ENCODE measurements at places on chromosomes 5 and 9.

DNA sequence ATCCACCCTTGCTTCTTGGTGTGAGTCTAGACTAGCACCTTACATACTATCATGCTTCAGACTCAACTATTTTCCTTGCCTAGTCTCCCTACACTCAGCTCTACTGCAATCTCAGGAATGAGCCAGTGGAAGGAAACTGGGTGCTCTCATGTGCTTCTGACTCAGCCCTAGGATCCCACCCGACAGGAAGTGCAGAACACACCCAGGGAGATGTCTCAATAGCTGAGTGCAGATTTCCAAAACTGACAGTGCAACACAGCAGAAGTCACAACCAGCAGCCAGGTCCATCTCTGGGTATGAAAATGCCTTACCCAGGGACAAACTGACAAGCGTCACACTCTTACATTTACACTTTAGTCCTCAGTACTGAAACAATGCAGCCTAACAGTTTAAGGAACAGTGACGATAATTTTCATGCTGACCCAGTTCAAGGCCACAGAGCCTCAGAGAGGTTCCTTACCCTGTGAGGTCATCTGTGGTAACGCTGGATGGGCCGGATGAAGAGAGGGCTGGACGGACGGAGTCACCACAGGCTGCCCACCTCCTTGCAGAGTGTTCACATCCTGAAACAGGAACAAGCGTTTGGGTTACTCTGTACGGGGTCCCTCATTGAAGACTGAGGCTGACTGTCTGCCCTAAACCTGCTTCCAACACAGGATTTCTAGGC lies 33.0 kb downstream of the FKBP15 start:
- no peak for DNase-seq

GRCh38 chr9:80644044-80644443 lies 1045.3 kb downstream of the TLE1 start:
- no peak for DNase-seq

- peak; percentile 45 for DNase-seq
Measured at GRCh38 chr9:33289496-33289895, 820 bp upstream of the NFX1 start.

DNA sequence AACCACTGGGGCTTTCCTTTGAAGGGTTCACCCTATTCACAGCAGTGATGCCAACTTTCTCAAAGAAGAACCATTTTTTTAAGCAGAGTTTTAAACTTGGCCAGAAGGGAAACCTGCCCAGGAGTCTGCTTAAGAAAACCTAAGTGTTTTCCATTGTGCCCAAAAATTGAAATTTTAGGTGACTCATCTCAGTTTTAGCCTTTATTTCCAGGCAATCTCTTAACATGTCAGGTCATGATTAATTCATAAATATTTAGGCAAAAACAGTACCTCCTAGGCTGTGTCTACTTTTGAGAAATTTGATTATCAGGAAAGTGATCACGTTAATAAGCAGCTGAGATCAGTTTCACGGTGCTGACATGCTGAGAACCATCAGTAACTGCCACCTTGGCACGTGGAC lies 61.9 kb downstream of the TLE1 start:
- no peak for DNase-seq

GRCh38 chr5:50325237-50325832 lies 115.8 kb downstream of the EMB start:
- no peak for DNase-seq

GRCh38 chr5:163565931-163566608 lies 60.7 kb downstream of the MAT2B start:
- DNase-seq: peak; percentile 24

DNA sequence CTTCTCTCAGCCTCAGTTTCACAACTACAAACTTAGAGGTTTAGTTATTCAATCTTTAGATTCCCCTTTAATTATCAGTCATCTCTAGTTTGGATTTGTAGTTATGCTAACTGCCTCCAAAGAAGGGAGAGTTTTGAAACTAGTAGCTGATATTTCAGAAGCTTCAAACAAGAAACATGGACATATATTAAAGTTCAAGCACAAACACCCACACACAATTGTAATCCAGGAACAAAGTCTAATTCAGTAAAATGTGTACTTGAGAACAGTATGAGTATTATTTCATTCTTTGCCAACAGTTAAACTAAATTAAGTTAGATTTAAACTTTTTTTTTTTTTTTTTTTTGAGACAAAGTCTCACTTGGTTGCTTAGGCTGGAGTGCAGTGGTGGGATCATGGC lies 71.2 kb upstream of the ABCA1 start:
- no peak for DNase-seq

DNA sequence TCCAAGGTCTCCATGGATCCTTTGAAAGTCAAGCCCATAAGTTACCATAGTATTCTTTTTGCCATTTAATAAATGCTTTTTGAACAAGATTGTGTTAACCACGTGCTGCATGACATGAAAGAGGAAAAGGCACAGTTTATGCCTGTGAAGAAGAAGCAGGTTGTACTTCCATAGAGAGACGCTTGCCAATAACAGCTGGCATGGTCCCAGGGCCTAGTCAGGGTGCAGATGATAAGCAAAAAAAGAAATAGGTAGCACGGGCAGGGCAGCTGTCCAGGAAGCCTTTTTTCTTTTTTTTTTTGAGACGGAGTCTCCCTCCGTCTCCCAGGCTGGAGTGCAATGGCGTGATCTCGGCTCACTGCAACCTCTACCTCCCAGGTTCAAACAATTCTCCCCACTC lies 71.8 kb upstream of the CLINT1 start:
- no peak for DNase-seq

GRCh38 chr5:174972291-174972690 lies 247.9 kb downstream of the MSX2 start:
- DNase-seq: no peak

GRCh38 chr5:77305222-77305846 lies 94.9 kb downstream of the PDE8B start:
- DNase-seq: no peak

DNA sequence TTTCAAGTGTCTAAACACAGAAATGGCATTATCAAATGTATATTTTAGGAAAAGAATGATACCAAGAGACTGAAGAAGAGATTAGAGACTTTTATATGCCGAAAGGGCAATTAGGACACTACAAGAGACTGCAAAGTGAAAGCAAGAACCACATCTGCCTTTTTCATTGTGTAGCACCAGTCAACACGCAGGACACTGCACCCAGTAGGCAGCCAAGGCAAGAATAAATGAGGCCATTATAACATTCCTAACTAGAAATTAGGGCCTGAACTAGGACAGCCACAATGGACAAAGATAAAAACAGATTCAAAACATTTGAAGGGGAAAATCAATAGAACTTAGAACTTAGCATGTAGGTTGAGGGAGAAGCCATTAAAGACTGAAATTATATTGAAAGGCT lies 10.8 kb downstream of the CETN3 start:
- DNase-seq: no peak

GRCh38 chr9:137694962-137695875 lies 76.4 kb downstream of the EHMT1 start:
- DNase-seq: no peak

DNA sequence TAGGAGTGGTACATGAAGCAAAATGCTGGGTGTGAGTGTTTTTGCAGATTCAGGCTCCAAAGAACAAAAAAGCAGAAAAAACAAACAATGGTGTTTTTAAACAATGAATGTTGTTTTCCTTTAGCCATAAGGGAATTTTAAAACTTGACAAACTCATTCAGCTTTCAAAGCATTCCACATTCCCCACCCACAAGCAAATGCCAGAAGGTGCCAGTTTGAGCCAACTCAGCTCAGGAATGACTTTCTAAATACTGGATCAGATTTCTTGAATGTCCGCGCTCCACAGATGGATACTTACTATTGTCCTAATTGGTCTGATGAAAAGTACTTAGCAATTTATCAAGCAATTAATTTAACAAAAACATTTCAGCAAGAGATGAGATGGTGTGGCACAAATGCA lies 12.9 kb upstream of the MOB3B start:
- DNase-seq: no peak

DNA sequence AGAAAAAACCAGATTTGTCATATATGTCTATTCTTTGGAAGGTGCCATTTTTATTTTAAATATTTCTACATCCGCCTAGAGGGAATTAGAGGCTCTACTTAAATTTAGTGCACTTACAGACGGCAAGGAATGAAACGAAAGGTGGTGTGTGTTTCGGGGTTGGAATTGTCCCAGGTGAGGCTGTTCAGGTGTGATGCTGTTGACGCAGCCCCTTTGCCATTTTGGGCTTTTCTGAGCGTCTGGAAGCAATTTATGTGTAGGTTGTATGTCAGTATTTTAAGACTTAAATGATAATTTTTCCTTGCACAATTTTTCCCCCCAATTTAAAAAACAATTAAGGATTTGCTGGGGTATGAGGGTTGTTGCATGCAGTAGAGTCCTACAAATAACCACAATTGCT lies 2.0 kb downstream of the TENT4A start:
- DNase-seq: no peak

DNA sequence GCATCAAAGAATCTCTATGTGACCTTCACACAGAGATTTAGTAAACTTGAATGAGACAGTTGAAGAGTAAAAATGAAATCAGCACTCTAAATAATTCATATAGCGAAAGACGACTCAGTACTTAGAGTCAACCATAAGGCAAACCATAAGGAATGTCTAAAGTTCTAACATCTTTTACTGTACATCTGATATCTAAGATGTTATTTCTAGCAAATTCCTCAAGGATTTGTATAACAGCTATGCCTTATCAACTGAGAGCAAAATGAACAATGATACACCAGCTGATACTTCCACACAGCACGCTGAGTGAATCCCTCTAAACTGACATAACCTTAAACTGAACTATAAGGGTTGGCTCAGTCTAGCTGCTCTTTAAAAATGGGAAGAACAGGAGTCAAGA lies 760.3 kb downstream of the EFNA5 start:
- no peak for DNase-seq

DNA sequence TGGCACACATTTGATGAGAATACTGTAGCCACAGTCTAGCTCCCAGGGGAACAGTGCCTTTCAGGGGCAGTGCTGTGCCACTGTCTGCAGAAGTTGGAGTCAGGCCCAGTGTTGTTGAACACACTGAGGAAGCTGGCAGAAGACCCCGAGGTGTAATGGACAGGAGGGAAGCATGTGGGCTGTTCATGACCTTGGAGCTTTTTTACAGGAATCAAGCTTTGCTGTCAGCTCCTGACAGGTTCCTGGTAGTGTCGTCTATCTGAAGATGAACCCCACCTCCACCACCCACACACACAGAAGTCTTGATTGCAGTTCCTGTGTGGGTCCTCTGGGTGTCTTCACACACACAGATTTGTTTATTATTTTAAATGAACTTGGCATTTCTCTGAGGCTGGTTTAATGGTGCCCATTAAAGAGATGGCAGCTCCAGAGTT lies 40.3 kb upstream of the TNFAIP8 start:
- peak; percentile 67 for DNase-seq

DNA sequence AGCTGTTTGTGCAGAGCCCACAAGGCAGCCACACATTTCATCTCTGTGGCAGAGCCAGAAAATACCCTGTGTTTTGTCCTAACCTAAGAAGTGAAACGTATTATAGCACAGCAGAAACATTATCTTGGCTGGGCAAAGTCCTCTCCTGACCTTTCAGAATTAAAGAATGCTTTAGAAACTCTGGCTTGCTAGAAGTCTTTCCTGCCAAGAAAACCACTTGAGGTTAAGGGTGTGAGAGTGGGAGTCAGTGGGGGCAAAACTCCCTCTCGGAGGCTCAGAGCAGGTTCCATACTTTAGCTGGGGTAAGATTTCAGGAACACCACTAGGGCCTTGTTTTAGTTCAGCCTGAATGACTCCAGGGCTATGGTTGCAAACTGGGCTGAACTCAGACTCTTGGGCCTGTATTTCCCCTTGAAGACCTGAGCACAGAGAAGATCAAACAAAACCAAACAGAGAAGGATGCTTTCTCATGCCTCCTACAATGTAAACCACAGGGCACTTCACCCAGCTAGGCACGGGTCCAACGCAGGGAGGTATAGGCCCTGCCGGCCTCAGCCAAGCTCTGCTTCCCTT lies 48.0 kb downstream of the ZNF366 start:
- DNase-seq: no peak

DNA sequence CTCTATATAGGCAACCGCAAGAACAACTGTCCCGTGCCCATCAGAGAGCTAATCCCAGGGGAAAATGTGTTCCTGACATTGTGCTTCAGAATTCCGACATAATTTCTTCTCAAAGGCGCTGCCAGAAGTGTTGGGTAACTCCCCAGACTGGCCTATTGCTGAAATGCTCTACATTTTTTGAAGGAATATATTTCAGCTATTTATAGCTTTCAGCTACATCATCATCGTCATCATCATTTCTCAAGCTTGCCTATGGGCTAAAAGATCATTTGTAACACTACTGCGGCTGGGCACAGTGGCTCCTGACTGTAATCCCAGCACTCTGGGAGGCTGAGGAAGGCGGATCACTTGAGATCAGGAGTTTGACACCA lies 49.7 kb downstream of the MYO10 start:
- DNase-seq: no peak

- DNase-seq: no peak
Measured at GRCh38 chr5:168365581-168366081, 74.2 kb downstream of the WWC1 start.

GRCh38 chr5:92703976-92704375 lies 877.0 kb downstream of the NR2F1-AS1 start:
- DNase-seq: no peak

DNA sequence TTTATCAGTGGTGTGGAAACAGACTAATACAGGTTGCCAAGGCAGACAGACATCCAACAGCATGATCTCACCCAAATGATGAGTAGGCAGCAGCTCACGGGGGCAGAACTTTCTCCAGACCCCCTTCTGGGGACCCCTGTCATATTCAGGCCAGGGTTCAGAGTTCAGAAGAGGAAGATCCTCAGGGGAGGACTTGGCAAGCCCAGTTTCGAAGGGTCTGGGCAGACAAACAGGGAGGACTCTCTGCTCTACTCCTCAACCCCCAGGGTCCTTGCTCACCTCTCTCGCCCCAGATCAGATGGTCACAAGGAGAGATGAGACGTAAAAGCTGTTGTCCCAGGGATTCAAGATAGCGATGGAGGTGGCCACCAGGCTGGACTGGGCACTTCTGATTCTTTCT lies 215.1 kb upstream of the MVB12B start:
- DNase-seq: no peak

- no peak for DNase-seq
Measured at GRCh38 chr5:33793836-33794549, 97.8 kb downstream of the ADAMTS12 start.

GRCh38 chr9:10130061-10130675 lies 482.6 kb downstream of the PTPRD start:
- DNase-seq: no peak

DNA sequence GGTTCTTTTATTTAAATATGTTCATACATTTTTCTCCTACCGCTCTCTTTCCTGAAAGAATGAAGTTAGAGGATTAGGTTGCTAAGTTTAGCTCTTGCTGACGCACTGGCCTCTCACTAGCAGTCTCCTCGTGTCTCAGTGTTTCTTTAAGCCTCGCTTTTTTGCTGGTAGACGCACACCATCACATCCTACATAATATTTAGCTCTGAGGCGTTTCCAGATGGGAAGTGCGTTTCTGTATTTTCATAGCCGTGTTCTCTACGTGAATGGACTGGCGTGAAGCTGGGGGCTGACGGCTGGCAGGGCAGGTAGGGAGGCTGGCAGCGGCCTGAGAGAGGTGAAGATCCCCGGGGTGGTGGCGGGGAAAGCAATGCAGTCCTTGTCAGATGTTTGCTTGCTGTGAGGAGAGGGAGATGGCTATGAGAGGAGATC lies 79.2 kb upstream of the SPRY4 start:
- no peak for DNase-seq
